ENCODE measurements at places on chromosomes 16 and 17. TPM values are rescaled to one million over a fixed set of nuclear protein-coding genes. Genes with fewer than 3 reads are reported as not detected.

ALOXE3 gene
- not detected for total RNA-seq

CARD14 gene
- not detected for total RNA-seq

OR1D5 gene
- total RNA-seq: not detected

KRTAP4-5 gene
- not detected for total RNA-seq

GSPT1 gene
- 154 TPM for total RNA-seq

CIBAR2 gene
- not detected for total RNA-seq

TMEM100 gene
- not detected for total RNA-seq

PRCD gene
- total RNA-seq: not detected

Measured in activated naive CD4-positive, alpha-beta T cell treated with anti-CD3 and anti-CD28 coated beads, Interleukin-2, amount 50 U/mL, for 72 hours (primary cell).